ENCODE measurements at places on chromosomes 7 and 10. TPM values are rescaled to one million over a fixed set of nuclear protein-coding genes. Genes with fewer than 3 reads are reported as not detected.

DNA sequence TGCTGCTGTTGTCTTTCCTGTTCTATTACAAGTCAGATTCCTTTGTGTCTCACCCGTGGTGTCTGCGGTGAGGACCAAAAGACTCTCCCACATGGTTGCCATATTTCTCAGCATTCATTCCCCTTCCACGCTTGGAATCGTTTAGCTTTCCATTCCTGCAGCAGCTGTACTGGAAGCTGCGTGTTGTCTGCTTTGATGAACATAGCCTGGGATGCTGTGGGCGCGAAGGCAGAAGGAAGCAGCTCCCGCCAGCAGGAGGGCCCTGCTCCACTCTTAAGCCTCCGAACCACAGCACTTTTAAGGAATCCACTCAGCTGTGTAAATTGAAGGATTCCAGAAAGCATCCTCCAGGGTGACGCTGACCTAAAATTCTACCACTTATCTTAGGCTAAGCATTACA, 303.6 kb upstream of the PITRM1 start:
- peaks cover 24% of the 10 kb centered on the region for H3K4me1 ChIP-seq
- H3K36me3 ChIP-seq, result no peaks in the 10 kb centered on the region
- DNase-seq, result no peak
- H3K27ac ChIP-seq, result no peak overlapping the region
- no peak overlapping the region for H3K4me3 ChIP-seq
- H3K27me3 ChIP-seq, result no peaks in the 10 kb centered on the region

- peaks cover 6% of the 10 kb centered on the region for H3K27me3 ChIP-seq
- no peaks in the 10 kb centered on the region for H3K36me3 ChIP-seq
- H3K4me3 ChIP-seq, result no peak overlapping the region
- H3K4me1 ChIP-seq, result no peaks in the 10 kb centered on the region
- DNase-seq, result no peak
- no peak overlapping the region for H3K27ac ChIP-seq
These were observed 83.3 kb downstream of the SLIT1 start for GRCh38 chr10:97102441-97102840.

DNA sequence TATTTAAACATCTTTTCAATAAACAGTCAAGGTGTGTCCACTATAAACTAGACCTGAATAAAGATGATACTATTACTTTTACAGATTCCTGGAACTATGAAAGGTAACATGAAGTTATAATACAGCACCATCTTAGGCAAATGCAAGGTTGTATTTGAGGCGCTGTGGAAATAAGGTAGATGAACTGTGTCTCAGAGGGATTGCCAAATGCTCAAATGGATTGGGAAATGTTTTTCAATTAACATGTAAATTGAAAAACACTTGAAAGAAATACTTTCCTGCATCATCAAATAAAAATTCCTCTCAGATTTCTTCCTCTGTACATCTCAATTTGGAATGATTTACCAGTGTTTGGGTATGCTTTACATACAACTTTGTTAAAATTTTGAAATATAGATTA, 139.4 kb downstream of the DKK1 start:
- H3K27ac ChIP-seq, result no peak overlapping the region
- no peaks in the 10 kb centered on the region for H3K4me1 ChIP-seq
- no peak for DNase-seq
- no peaks in the 10 kb centered on the region for H3K36me3 ChIP-seq

- H3K36me3 ChIP-seq, result no peaks in the 10 kb centered on the region
- no peaks in the 10 kb centered on the region for H3K4me1 ChIP-seq
- H3K27ac ChIP-seq, result no peak overlapping the region
- no peak overlapping the region for H3K4me3 ChIP-seq
- H3K27me3 ChIP-seq, result peaks cover 7% of the 10 kb centered on the region
These were observed 39.5 kb downstream of the CPED1 start for GRCh38 chr7:121027761-121028669.

GRCh38 chr7:140448781-140449480, 30.4 kb downstream of the MKRN1 start:
- peaks cover 13% of the 10 kb centered on the region for H3K4me1 ChIP-seq
- H3K4me3 ChIP-seq, result no peak overlapping the region
- no peaks in the 10 kb centered on the region for H3K36me3 ChIP-seq
- DNase-seq, result no peak

DNA sequence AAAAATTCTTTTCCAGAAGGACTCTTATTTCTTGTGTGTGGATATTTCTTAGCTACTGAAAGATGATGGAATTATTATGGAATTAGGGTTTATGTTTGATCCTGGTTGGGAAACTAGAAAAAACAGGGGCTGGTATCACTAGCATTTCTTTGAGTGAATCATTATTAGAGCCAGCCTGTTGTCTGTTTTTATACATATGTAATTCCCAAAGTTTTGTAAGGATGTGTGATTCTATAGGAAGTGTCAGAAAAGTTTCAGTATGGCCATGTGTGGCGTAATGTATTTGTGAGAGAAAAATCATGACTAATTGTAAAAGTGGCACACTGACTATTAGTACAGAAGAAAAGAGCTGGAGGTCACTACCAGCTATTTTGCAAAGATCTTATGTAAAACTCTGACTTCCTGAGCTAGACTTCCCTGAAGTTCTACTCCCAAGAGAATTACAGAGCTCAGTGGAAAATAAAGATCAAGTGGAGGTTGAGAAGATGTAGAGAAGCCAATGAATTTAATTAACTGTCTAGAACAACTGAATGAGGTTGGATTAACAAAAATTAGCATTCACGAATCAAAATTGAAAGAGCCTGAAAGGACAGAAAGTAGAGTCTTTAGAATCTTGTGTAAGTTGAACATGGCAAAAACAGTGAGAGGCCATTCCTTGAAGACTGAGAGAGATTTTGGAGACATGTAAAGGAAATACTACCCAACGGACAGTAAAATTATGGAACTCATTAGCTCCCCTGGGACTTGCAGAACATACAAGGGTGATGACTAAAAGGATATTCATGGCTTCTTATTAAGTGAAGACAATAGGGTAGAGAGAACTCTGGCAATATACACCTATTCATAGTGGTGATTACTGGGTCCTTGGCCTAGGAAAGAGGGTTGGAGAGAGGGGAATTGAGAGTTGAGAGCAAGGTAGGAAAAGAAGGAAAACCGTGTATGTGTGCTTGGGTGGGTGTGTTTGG, 12.5 kb downstream of the ZNF365 start:
- no peak for DNase-seq
- H3K36me3 ChIP-seq, result no peaks in the 10 kb centered on the region
- no peak overlapping the region for H3K27ac ChIP-seq
- no peaks in the 10 kb centered on the region for H3K27me3 ChIP-seq
- no peak overlapping the region for H3K4me3 ChIP-seq

- H3K4me1 ChIP-seq, result no peaks in the 10 kb centered on the region
- H3K27ac ChIP-seq, result no peak overlapping the region
- peaks cover 8% of the 10 kb centered on the region for H3K36me3 ChIP-seq
These were observed 5.6 kb upstream of the AS3MT start for GRCh38 chr10:102863660-102864059.

- no peak overlapping the region for H3K27ac ChIP-seq
- H3K27me3 ChIP-seq, result no peaks in the 10 kb centered on the region
- H3K4me1 ChIP-seq, result no peaks in the 10 kb centered on the region
- no peak for DNase-seq
- H3K36me3 ChIP-seq, result no peaks in the 10 kb centered on the region
- H3K4me3 ChIP-seq, result no peak overlapping the region
These were observed 301.2 kb upstream of the MYO3A start for GRCh38 chr10:25632802-25633201.

- H3K4me3 ChIP-seq, result no peak overlapping the region
- no peak overlapping the region for H3K27ac ChIP-seq
- H3K36me3 ChIP-seq, result no peaks in the 10 kb centered on the region
- peaks cover 6% of the 10 kb centered on the region for H3K4me1 ChIP-seq
These were observed 452.4 kb upstream of the NPVF start for GRCh38 chr7:25680636-25681035.

DNA sequence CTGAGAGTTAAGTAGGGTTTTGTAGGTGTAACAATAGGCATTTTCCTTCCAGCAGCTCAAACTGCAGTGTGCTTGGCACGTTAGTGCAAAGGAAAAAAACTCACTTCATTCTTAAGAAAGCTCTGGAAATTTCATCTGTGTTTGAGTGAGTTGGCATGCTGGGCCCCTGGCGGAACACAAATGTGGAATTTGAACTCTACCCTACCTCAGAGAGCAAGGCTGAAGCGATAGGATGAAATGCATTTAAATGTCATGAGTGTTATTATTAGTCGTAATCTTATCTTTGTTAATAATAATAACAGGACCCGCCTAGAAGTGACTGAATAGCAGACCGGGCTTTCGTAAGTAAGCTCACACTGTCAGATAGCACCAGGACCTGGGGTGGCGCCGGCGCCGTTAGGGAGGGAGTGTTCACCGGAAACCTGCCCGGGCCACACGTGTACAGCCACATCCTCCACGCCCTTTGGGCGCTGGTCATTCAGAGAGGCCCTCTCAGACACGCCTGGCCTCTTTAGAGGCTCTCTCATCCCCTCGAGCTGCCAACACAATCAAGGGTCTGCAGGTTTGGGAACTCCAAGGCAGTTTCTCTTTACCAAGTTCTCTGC, 63.5 kb downstream of the GRK5 start:
- H3K27ac ChIP-seq, result no peak overlapping the region
- H3K4me1 ChIP-seq, result peaks cover 63% of the 10 kb centered on the region
- H3K4me3 ChIP-seq, result peak overlapping the region; percentile 24
- no peaks in the 10 kb centered on the region for H3K27me3 ChIP-seq

Gene GIMAP2
- 49.5 TPM for total RNA-seq

Gene ANXA8L1
- not detected for total RNA-seq

Gene MYL10
- total RNA-seq, result not detected

Gene HPS1
- 31.0 TPM for total RNA-seq

Gene PPP1R9A
- total RNA-seq, result not detected

Gene ZEB1
- total RNA-seq, result 24.8 TPM

Gene UCMA
- total RNA-seq, result not detected

Gene PODXL
- total RNA-seq, result 0.98 TPM
